ENCODE measurements at places on chromosomes 12 and 14.

- no peak for DNase-seq
Observed at GRCh38 chr14:44662250-44662891, 155.3 kb upstream of the FSCB start.

- no peak for DNase-seq
Observed at GRCh38 chr12:67790660-67791059, 142.1 kb downstream of the DYRK2 start.

- no peak for DNase-seq
Observed at GRCh38 chr12:27208414-27208750, 35.7 kb upstream of the STK38L start.

- DNase-seq: no peak
Observed at GRCh38 chr12:127760996-127761395, 506.0 kb upstream of the TMEM132C start.

DNA sequence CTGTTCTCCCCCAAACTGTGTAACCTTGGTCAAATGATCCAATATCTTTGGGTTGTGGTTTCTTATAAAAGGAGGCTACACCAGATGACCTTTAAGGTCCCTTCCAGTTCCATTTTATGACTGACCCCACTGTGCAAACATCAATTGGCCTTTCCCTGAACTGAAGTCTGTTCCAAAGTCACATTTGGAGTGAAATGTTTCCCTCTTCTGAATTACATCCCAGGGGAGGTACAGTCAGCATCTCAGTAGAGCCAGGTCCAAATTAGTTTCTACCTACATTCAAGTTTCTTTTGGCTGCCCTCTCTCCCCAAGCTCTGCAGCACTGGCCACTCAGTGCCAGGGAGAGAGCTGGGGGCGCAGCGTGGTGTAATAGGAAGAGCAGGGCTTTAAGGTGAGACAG lies 34.4 kb downstream of the LIMA1 start:
- DNase-seq: no peak

GRCh38 chr14:104584557-104584956 lies 5.0 kb downstream of the C14orf180 start:
- DNase-seq: no peak

GRCh38 chr14:59347915-59348314 lies 117.3 kb downstream of the GPR135 start:
- no peak for DNase-seq

GRCh38 chr12:32039917-32040575 lies 66.6 kb upstream of the BICD1 start:
- no peak for DNase-seq

GRCh38 chr12:102593134-102593533 lies 112.8 kb upstream of the IGF1 start:
- no peak for DNase-seq

DNA sequence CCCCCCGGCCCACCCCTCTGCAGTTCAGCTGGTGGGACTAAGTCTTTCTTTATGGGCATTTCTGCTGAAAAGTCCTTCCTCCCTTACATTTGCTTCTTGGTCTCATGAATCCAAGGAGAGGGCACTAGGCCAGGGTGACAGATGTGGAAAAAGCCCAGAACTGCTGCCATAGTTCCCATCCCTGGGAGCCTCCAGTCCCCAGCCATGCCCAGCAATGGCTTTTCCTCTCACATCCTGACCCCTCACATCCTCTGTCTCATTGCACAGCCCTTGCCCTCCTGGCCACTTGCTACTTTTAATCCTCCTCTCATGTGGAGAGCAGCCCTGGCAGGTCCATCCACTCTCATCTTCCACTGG lies 122.5 kb downstream of the ZFP36L1 start:
- no peak for DNase-seq
